ENCODE measurements at places on chromosomes 16 and 17.

GRCh38 chr16:68490829-68491575, 42.7 kb upstream of the SMPD3 start:
- DNase-seq, result no peak

DNA sequence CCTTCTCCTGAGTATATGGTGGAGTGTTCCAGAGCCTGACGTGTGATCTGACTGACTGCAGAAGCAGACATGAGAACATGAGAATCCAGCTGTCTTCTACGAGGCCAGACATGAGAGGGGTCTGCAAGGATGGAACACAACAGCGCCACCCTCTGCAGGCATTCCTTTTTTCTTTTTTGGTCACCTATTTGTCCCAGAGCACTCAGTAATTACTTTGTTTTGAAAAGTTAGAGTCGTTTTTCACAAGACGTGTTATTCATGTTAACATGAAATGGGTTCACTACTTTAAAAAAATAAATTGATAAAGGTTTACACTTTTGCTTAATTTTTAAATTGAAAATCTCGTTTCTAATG, 43.8 kb upstream of the ATP2A3 start:
- no peak for DNase-seq

DNA sequence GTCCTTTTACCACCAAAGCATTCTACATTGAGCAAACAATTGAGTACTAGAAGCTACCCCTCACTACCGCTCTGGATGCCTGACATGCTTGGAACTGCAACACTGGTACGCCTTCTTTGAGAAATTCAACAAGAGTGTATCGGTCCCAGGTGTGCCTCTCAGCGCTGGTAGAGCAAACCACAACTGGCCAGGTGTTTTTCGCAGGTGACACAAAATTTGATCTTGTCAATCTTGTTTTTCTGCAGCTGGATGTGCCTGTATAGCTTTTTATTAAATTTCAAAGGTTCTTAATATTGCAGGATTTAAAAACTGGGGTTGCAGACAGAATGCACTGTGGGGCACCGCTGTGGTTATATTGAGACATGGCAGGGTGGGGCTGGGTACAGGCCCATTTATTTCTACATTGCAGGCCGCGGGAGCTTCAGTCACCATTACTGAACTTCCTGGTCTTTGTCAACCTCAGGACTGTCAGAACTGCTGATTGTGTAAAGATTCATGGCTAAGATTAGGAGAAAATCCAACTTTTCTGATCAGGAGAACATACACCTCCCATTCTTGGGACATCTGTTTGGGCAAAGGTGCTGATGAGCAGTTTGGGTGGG, 4.5 kb upstream of the SNX20 start:
- peak; percentile 56 for DNase-seq

- DNase-seq, result peak; percentile 75
These were observed 15.8 kb downstream of the TMC6 start for GRCh38 chr17:78112518-78113471.

GRCh38 chr17:40541060-40541872, 24.0 kb downstream of the CCR7 start:
- DNase-seq, result peak; percentile 71

All from CD4-positive, alpha-beta T cell treated with Interleukin-15 for 1 hour (primary cell).